ENCODE measurements at places on chromosomes 3 and 15. TPM values are rescaled to one million over a fixed set of nuclear protein-coding genes. Genes with fewer than 3 reads are reported as not detected.

Gene CFAP91
- total RNA-seq = 0.23 TPM

- no peak for DNase-seq
Observed at GRCh38 chr15:93837450-93837849, 393.9 kb upstream of the MCTP2 start.

Gene CYP1A2
- total RNA-seq = 32.5 TPM

Gene MYO1E
- 6.7 TPM for total RNA-seq

DNA sequence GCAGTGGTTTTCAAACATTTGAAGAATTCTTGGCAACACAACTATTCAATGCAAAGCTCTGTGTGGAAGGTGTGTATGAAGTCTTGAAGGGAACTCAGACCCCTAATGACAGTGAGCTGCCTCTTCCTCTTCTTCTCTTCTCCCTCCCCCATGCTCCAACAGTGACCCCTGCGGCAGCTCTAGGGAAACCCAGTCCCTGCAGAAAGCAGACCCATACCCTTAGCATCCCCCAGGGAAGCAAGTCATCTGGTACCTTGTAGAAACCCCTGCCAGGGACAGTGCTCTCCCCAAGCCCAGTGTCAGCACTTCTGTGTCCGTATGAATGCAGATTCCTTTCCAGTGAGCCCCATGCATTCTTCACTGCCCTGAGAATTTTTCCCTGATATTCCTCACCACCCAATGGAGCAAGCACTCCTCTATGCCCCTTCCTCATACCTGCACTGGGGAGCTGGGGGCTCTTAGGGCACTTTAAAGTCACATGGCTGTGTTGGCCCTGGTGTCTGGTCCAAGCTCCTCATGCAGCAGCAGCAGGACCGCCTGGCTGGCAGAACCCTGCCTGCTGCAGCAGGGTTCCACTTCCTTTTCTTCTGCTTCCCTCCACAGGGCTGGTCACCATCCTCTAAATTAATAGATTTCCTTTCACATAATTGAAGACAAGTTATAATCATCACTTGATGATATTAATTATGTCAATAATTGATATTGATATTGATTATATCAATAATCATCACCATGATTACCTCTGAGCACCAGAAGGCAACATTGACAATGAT is 442.5 kb downstream of the EPHB1 start:
- DNase-seq = no peak

DNA sequence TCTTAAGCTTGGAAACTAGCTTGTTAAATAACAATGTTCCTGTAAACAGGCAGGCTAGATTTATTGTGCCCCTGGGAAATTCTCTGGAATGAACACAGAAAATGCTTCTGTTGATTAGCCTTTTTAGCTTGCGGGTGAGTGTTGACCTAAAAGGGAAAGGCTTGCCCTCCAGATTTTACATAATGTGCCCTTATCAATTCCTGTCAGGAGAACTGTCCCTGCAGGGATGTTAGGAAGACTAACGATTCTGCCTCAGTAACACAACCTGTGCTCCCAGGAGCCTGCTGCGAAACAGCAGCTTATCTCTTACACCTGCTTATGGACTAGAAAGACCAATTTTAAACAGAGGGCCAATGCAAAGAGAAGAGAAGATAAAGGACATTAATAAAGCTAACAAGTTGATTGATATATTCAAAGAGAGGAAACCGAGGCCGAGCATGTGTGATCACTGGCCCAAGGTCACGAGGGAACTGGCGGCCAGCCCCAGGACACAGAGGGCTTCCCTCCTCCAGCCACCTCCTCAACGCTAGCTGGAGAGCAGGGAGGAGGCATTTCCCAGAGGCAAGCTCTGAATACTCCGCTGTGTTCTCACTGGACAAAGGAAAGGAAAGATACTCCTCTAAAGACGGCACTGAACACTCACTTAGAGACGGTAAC is 48.4 kb upstream of the TJP1 start:
- no peak for DNase-seq

DNA sequence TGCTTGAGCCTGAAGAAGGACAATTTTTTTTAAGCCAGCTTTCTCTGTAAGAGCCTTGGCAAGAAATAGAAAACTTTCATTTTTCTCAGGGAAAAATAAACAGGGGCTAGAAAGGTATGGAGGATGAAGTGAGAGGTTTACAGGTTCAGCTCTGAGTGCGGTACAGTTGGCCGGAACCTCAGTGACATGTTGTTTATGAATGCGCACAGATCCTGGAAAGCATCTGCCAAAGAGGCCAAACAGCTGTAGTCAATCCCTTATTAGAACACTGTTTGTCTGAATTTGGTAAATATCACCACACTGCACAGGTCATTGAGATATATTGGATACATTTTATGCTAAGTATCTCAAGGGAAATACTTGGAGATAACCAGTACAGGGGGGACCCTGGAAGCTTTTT is 561.8 kb upstream of the MDFIC2 start:
- no peak for DNase-seq

Gene ATXN7
- total RNA-seq = 13.6 TPM

GRCh38 chr3:47380601-47381316 is at the start of gene PTPN23:
Gene PTPN23 (plus strand): TSS chr3:47381021. CDS start chr3:47381097, 76 bp downstream.
- DNase-seq = peak; percentile 99

DNA sequence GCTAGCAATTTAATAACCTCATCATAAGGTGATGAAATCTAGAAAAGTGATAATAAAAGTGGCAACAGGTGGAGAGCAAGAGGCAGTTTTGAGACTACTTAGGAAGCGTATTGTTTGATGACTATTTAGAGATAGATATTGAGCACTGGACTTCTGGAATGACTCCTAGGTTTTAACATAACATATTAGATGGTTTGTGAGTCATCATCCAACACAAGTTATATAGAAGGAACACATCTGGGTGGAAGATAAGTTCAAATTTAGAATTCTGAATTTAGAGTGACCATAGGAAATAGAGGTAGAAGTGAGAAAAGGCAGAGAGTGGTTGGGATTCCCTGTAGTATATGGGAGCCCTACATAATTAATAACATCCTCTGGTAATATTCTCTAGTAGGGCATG is 282.8 kb upstream of the ALCAM start:
- no peak for DNase-seq

- no peak for DNase-seq
Observed at GRCh38 chr3:105304487-105304886, 62.2 kb upstream of the ALCAM start.
